ENCODE measurements at places on chromosomes 6 and 20. TPM values are rescaled to one million over a fixed set of nuclear protein-coding genes. Genes with fewer than 3 reads are reported as not detected.

DNA sequence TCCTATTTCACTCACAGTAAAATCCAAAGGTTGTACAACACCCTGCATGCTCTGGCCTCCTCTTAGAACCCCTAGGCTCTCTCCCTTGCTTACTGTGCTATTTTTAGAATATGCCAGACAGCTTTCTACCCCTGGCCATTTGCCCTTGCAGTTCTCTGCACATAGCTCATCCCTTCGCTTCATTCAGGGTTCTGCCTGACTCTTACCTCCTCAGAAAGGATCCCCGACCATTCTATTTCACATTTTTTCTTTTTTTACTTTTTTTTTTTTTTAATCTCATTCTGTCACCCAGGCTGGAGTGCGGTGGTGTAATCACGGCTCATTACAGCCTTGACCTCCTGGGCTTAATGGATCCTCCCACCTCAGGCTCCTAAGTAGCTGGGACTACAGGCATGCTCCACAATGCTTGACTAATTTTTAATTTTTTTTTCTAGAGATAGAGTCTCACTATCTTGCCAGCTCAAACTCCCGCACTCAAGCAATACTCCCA lies 33.6 kb downstream of the COMMD7 start:
- H3K4me3 ChIP-seq, result no peak overlapping the region
- H3K4me1 ChIP-seq, result no peaks in the 10 kb centered on the region
- DNase-seq, result no peak
- no peaks in the 10 kb centered on the region for H3K27me3 ChIP-seq
- H3K27ac ChIP-seq, result no peak overlapping the region
- H3K36me3 ChIP-seq, result no peaks in the 10 kb centered on the region

- no peak overlapping the region for H3K4me3 ChIP-seq
- 0 out of 2 replicates have a peak, but pooled peaks cover 10% of the 10 kb centered on the region for H3K27me3 ChIP-seq
- no peaks in the 10 kb centered on the region for H3K36me3 ChIP-seq
- no peak overlapping the region for H3K27ac ChIP-seq
Measured at GRCh38 chr20:33897313-33897912, 86.3 kb downstream of the CHMP4B start.

DNA sequence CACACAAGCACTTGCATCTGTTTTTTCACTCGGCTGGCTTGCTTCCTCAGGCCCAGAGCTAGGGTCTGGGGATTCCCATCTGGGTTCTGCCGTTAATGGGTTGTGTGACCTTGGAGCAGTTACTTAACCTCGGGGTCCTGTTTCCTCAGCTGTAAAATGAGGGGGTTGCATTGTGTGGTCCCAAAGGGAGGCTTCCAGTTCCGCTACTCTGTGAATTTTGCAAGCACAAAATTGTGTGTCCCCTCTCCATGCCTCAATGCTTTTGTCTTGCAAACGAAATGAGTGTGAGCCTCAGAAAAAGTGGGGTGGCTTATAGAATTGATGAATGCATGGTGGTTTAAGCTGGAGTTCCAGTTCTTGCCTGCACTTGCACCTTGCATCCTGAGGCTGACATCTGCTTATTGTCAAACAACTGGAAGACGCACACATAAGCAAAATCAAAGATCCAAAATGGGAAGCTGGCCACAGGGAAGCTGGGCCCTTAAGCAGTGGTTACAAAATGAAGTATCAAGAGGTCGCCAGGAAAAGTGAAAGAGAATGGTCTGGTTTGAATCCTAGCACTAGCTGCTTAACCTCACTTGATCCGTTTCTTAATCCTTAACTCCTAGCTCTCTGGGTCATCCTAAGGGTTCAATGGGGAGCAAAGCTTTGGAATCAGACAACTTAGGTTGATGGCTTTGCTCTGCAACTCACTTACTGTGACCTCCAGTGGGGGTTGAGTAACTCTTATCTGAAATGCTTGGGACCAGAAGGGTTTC lies 490.6 kb downstream of the DHX35 start:
- H3K27me3 ChIP-seq, result no peaks in the 10 kb centered on the region
- H3K4me3 ChIP-seq, result no peak overlapping the region
- H3K27ac ChIP-seq, result no peak overlapping the region
- no peaks in the 10 kb centered on the region for H3K36me3 ChIP-seq

GRCh38 chr6:142943711-142944123 lies 1.3 kb downstream of the HIVEP2 start:
- H3K27me3 ChIP-seq, result no peaks in the 10 kb centered on the region
- H3K4me3 ChIP-seq, result peak overlapping the region; percentile 80
- no peaks in the 10 kb centered on the region for H3K36me3 ChIP-seq

DNA sequence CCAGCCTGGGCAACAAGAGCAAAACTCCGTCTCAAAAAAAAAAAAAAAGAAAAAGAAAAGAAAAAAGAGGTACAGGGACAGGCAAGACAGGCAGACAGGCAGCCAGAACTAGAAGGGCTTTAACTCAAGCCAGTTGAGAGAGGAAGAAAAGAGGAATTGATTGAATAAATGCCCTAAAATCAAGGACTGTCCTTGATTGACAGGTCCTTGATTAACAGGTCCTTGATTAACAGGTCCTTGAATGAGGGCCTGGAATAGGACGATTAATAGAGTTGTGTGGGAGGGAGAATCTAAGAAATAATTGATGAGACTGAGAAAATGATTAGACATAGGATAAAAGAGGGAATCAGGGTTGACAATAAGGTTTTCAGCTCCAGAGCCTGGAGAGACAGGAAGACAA lies 36.1 kb downstream of the ZC2HC1B start:
- H3K27me3 ChIP-seq, result no peaks in the 10 kb centered on the region
- H3K4me1 ChIP-seq, result no peaks in the 10 kb centered on the region
- no peak overlapping the region for H3K4me3 ChIP-seq
- no peaks in the 10 kb centered on the region for H3K36me3 ChIP-seq
- no peak for DNase-seq

- no peaks in the 10 kb centered on the region for H3K27me3 ChIP-seq
- no peak overlapping the region for H3K27ac ChIP-seq
- no peaks in the 10 kb centered on the region for H3K36me3 ChIP-seq
- DNase-seq, result no peak
- no peak overlapping the region for H3K4me3 ChIP-seq
- peaks cover 8% of the 10 kb centered on the region for H3K4me1 ChIP-seq
Measured at GRCh38 chr6:129787816-129788215, 73.3 kb downstream of the TMEM244 start.

GRCh38 chr6:79810185-79810705 lies 137.1 kb downstream of the ELOVL4 start:
- H3K4me3 ChIP-seq, result no peak overlapping the region
- H3K27ac ChIP-seq, result no peak overlapping the region
- H3K27me3 ChIP-seq, result no peaks in the 10 kb centered on the region
- DNase-seq, result no peak

GRCh38 chr20:23873370-23874015 lies 6.1 kb downstream of the CST5 start:
- H3K27ac ChIP-seq, result no peak overlapping the region
- DNase-seq, result no peak
- H3K27me3 ChIP-seq, result peaks cover 20% of the 10 kb centered on the region
- no peaks in the 10 kb centered on the region for H3K4me1 ChIP-seq
- no peaks in the 10 kb centered on the region for H3K36me3 ChIP-seq

DNA sequence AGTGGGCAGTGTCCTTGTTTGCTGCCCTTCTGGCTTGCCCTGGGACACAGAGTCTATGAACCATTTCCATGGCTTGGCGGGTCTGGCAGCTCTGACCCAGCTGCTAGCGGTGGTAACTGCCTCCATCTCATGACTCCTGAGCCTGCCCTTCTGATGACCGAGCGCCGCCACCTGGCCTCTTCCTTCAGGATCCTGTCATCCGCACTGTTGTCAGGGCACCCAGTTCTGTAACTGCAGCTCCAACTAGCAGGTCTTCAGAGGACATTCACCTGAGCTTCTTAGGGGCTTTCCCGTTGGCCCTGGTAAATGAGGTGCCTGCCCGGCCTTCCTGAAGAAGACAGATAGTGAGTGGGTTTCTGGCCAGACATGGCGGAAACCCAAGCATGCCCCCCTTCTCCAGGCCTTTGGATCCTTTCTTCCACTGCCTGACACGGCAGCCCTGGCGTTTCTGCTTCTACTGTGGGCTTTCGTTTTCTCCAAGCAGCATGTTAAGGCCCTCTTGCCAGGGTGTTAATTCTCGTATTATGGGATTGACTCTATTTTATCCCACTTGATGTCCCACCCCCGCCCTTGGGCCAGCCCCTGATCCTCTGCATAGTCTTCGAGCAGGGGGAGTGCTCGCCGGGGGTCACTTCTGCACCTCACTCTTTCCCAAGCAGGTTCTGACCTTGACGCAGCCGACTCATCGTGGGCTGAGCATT lies 24.7 kb downstream of the PACSIN1 start:
- no peaks in the 10 kb centered on the region for H3K36me3 ChIP-seq
- no peak for DNase-seq
- no peak overlapping the region for H3K4me3 ChIP-seq
- peaks cover 9% of the 10 kb centered on the region for H3K4me1 ChIP-seq

DNA sequence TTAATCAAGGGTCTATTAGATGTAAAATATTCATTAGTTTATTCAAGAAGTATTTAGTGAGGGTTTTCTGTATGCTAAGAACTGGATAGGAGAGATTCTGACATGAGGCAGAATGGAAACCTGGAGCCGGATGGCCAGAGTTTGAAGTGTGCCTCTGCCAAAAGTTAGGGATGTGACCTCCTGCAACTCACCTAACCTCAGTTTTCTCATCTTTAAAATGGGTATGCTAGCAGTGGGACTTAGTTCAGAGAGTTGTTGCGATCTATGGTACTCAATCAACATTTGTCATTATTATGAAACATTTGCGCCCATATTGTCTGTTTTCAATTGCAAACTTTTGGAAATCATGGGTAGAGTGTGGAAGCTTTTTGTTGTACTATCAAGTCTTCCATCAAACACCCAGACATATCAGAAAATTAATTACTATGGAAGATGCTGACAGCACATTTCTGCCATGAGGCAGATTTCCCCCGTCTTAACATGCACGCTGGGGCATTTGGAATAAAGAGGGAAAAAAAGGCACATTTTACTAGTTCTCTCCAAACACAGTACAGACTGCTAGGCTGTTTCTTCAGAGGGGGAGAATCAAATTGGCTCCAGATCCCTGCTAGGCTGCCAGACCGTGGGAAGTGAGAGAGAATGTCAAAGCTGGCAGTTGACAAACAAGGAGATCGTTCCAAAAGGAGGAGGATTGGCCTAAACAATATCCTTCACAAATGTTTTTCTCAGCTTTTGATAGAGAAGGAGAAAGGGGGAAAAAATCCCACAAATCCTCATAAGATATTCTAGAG lies 205.3 kb upstream of the TSHZ2 start:
- H3K4me3 ChIP-seq, result no peak overlapping the region
- H3K4me1 ChIP-seq, result no peaks in the 10 kb centered on the region
- no peak for DNase-seq
- no peaks in the 10 kb centered on the region for H3K27me3 ChIP-seq

GRCh38 chr6:127841811-127842210 lies 59.0 kb downstream of the THEMIS start:
- H3K4me3 ChIP-seq, result no peak overlapping the region
- no peaks in the 10 kb centered on the region for H3K4me1 ChIP-seq
- DNase-seq, result no peak
- H3K27ac ChIP-seq, result no peak overlapping the region
- no peaks in the 10 kb centered on the region for H3K27me3 ChIP-seq
- no peaks in the 10 kb centered on the region for H3K36me3 ChIP-seq

DNA sequence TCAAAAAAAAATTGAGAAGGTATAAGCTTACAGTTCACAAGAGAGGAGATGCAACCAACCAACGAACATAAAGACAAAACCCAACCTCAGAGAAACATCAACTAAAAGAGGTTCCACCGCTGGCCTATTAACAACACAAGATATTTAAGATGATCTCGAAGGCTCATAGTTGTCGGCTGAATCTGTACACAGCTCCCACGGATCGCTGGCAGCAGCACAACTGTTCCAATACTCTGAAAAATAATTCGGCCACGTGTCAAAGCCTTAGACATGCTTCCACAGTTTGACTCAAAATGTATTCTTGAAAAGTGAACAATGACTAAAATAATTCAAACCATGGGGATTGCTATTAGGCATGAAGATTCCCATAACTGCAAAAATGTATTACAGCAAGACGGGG lies 13.7 kb downstream of the EXOC2 start:
- no peak for DNase-seq
- no peaks in the 10 kb centered on the region for H3K36me3 ChIP-seq
- no peak overlapping the region for H3K4me3 ChIP-seq
- no peaks in the 10 kb centered on the region for H3K27me3 ChIP-seq

DNA sequence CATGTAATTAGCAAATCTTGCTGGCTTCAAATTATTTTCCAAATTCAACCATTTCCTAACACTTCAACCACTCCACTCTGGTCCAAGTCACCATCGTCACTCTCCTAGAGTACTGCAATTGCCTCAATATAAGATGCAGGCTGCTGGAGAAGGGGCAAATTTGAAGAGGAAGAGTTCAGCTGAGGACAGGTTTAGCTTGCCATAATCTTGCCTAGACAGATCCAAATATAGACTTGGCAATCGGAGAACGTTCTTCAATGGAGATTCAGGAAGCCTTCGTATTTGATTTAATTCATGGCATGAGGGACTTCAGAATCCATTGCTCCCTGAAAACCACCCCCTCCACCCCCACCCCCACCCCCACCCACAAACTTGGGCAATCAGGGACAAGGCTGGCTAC lies 15.4 kb upstream of the KHDC1L start:
- H3K36me3 ChIP-seq, result no peaks in the 10 kb centered on the region
- no peak overlapping the region for H3K4me3 ChIP-seq
- H3K27me3 ChIP-seq, result no peaks in the 10 kb centered on the region
- H3K27ac ChIP-seq, result no peak overlapping the region
- DNase-seq, result no peak

DNA sequence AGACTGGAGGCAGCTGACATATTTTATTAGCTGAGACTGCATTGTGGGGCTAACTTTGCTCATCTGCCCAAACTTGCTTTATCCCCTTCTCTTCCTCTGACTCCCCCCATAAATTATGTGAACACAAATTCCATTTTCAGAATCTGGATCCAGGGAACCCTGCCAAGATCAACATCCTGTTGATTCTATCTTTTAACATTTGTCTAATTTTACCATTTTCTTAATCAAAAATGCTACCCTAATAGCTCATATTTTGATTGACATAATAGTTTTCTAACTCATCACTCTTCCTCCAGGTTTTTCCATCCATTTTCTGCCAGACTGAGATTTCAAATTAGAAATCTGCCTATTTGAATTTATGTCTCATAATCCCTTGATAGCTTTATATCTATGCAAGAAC lies 184.7 kb upstream of the PRSS16 start:
- no peak overlapping the region for H3K27ac ChIP-seq
- no peak overlapping the region for H3K4me3 ChIP-seq
- H3K4me1 ChIP-seq, result no peaks in the 10 kb centered on the region
- no peaks in the 10 kb centered on the region for H3K27me3 ChIP-seq
- no peak for DNase-seq

- DNase-seq, result no peak
- no peak overlapping the region for H3K4me3 ChIP-seq
- no peaks in the 10 kb centered on the region for H3K4me1 ChIP-seq
- H3K27ac ChIP-seq, result no peak overlapping the region
- no peaks in the 10 kb centered on the region for H3K36me3 ChIP-seq
Measured at GRCh38 chr6:36297051-36297450, 27.2 kb downstream of the PNPLA1 start.

The CSNK2A1 gene
- total RNA-seq, result 284 TPM

The RAD21L1 gene
- total RNA-seq, result 0.17 TPM

The ADGRF5 gene
- total RNA-seq, result 0.17 TPM

The PREX1 gene
- 6.1 TPM for total RNA-seq

The SLC12A5 gene
- 1.9 TPM for total RNA-seq

The LPA gene
- not detected for total RNA-seq

The PRR18 gene
- total RNA-seq, result not detected
